Stimulated activated CD4-positive, alpha-beta T cell treated with anti-CD3 and anti-CD28 coated beads, Interleukin-4, amount 100 ng/mL, for 1 hour (primary cell): ENCODE measurements at places on chromosomes 4 and X.

- DNase-seq, result no peak
Measured at GRCh38 chr4:36310216-36310615, 28.8 kb downstream of the DTHD1 start.

DNA sequence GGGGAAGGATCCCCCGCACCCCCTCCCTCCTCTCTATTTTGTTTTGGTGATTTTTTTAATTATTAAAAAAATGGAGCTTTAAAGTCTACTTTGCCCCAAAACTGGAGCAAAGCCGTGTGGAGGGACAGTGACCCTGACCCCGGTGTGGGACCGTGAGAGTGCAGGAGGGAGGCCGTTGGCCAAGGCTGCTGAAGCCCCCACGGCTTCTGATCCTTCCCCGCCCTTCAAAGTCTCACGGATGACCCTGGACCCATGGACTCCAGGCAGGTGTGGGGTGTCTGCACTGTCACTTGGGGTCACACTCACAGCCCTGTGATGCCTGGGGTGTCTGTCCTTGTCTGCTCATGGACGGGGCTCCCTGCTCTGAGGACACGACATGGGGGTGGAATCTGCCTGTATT, 133.3 kb downstream of the CPZ start:
- no peak for DNase-seq

- no peak for DNase-seq
Measured at GRCh38 chrX:101395789-101396188, 5.0 kb downstream of the RPL36A start.

- DNase-seq, result no peak
Measured at GRCh38 chr4:130574215-130574614, 1478.3 kb downstream of the C4orf33 start.

- DNase-seq, result no peak
Measured at GRCh38 chr4:106585915-106586349, 217.4 kb upstream of the GIMD1 start.

DNA sequence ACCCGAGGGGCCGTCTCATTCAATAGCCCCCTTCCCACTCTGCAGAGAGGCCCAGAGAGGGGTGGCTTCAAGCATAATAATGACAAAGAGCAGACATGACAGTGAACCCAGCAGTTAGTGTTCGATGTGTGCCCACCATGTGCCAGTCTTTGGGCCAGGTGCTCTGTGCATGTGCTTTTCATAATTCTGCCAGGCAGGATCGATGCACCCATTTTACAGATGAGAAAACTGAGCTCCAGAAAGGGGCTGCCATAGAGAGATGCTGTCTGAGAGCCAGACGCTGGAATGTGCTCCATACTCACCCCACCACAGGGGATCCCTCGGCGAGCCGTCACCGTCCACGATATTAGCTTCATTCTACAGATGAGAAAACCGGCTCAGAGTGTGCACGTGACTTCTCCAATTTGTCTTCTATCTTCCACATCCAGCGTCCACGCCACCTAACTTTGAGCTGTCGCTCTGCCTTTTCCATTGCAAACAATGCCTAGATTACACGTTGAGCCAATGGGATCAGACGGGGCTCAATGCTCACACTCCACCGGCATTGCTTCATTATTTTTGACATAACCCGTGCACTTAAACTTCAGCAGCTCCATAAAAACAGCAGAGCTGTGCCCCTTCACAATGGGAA, 8.2 kb downstream of the ADRA2C start:
- no peak for DNase-seq

- no peak for DNase-seq
Measured at GRCh38 chrX:15059474-15059873, 186.3 kb downstream of the MOSPD2 start.

DNA sequence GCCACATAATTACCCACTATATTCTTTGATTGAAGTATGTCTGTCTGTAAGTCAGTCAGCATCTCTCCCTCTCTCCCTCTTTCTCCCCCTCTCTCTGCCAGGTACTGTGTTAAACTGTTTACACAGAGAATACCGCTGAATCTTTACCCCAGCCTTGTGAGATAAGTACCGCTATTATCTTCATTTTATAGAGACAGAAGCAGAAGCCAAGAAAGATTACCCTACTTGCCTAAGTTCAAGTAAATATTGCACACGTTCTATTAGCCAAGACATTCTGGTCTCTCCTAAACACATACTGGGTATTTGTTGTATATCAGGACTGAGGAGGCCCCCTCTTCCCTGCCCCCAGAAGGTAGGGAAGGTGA, 695 bp upstream of the GPR101 start:
- DNase-seq, result no peak

- no peak for DNase-seq
Measured at GRCh38 chrX:141619336-141619735, 29.8 kb downstream of the SPANXA2 start.

DNA sequence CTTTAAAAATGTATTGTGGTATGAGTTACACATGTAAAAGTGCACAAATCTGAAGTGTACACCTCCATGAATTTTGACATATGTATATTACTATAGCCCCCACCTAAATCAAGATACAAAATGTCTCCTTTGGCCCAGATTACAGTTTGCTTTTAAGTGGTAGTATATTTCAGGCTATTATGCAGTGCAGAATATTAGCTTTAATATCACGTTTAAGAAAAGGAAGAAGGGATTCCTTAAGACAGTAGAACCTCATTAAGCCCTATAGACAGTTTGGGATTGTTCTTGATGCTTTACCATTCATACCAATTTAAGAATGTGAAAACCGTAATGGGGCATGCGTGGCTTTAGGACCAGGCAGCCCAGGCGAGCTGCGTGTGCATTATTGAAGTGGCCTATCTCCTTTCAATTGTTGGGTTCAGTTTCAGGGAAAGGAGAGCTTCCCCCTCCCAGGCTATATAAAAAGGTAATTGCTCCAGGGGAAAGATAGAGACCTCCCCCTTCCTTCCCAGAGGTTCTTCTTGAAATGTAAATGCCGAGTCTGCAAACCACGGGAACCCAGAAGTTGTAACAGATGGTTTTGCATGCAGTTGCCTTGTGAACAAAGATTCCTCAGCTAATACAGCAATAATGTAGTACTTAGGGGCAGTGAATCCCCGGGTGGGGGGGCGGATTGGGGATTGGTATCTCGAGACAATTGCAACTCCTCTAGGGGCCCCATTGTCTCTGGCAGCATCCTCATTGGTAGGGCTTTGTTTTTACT, 106.1 kb downstream of the UCHL1 start:
- DNase-seq, result no peak

DNA sequence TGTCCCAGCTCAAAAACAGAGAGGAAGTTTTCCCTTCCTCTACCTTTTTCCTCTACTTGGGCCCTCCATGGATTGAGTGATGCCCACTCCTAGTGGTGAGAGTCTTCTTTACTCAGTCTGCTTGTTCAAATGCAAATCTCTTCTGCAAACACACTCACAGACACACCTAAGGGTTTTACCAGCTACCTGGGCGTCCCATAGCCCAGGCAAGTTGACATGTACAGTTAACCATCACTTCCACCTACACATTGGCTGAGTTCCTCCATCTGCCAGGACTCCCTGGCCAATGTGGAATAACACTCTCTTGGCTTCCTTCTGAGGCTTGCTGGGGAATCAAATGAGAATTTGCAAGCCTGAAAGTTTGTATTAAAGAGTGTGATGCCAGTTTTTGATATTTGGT, 45.7 kb upstream of the DHRSX start:
- no peak for DNase-seq
